Adrenal gland (tissue), 19 donors: ENCODE measurements at places on chromosomes 12 and 14. TPM values are rescaled to one million over a fixed set of nuclear protein-coding genes. Genes with fewer than 3 reads are reported as not detected.

The SPTB gene
- 14.5 TPM for polyA plus RNA-seq

The TBC1D30 gene
- 1.2 TPM for polyA plus RNA-seq

The IRAK3 gene
- 4.9 TPM for polyA plus RNA-seq

The TXNDC16 gene
- polyA plus RNA-seq: 5.5 TPM

The KLHDC1 gene
- 3.1 TPM for polyA plus RNA-seq
